ENCODE measurements at places on chromosomes 2 and 18.

- H3K27me3 ChIP-seq = no peaks in the 10 kb centered on the region
- no peaks in the 10 kb centered on the region for H3K36me3 ChIP-seq
- H3K4me3 ChIP-seq = no peak overlapping the region
- peak; percentile 88 for DNase-seq
- peak overlapping the region; percentile 87 for H3K27ac ChIP-seq
Observed at GRCh38 chr2:172442072-172442895, 14.9 kb downstream of the ITGA6 start.

DNA sequence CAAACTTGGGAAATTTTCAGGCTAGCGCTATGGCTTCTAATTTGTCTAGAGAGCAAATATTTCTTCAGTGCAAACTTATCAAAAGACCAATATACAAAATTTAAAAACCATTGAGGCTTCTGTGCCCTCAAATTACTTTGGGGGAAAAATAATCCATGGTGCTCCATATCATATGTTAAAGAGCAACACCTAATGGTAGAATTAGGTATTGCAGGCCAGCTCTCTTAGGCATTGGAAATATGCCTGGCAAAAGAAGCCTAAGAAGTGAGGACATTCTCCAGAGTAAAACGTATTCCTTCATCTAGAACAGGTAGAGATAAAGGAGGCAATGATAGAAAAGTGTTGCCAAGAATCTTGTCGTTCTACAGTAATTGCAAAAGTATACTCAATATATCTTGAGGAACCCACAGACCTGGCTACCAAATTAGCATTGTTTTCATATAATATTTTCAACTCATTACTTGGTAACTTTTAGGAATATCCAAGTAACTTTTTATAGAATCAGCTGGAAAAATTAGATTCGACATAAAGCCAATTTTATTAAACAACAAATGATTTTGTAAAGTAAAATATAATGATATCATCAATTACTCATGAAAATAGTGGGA lies 401.1 kb downstream of the BCL11A start:
- peak; percentile 29 for DNase-seq
- H3K4me3 ChIP-seq = no peak overlapping the region
- no peaks in the 10 kb centered on the region for H3K4me1 ChIP-seq
- H3K27ac ChIP-seq = no peak overlapping the region

- DNase-seq = no peak
- no peaks in the 10 kb centered on the region for H3K27me3 ChIP-seq
- H3K27ac ChIP-seq = no peak overlapping the region
Observed at GRCh38 chr2:207764096-207764630, 5.5 kb downstream of the FZD5 start.

DNA sequence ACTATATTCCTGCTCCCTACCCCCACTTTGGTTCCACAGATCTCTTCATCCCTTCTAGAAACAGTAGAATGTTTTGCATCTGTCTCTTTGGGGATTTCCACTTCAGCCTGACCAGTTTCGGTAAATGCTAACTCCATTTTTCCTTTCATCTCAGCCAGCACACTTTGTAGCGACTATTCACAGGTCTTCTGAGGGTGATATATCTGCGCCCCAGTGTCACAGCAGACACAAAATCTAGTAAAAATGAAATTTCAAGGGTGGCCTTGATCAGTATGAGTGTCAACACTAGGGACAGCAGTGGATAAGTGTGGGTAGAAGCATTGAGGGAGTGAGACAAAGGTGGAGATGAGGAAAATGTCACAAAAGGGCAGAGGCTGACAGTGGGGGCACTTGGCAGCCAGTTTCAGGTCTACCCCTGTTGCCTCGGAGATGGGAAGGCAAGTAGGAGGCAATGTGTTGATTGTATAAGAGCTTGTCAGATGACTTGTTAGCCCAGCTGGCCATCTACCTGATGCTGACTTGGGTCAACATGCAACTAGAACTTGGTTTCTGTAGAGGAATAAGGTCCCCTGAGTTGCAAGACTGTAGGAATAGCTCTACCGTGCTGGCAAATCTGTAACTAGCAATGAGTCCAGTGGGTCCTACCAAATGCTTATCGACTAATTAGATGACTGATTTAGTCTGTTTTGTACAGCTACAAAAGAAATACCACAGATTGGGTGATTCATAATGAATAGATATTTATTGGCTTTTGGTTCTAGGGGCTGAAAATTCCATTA lies 60.7 kb downstream of the CXCR4 start:
- no peak overlapping the region for H3K27ac ChIP-seq
- no peaks in the 10 kb centered on the region for H3K27me3 ChIP-seq
- no peaks in the 10 kb centered on the region for H3K4me1 ChIP-seq
- H3K36me3 ChIP-seq = no peaks in the 10 kb centered on the region

DNA sequence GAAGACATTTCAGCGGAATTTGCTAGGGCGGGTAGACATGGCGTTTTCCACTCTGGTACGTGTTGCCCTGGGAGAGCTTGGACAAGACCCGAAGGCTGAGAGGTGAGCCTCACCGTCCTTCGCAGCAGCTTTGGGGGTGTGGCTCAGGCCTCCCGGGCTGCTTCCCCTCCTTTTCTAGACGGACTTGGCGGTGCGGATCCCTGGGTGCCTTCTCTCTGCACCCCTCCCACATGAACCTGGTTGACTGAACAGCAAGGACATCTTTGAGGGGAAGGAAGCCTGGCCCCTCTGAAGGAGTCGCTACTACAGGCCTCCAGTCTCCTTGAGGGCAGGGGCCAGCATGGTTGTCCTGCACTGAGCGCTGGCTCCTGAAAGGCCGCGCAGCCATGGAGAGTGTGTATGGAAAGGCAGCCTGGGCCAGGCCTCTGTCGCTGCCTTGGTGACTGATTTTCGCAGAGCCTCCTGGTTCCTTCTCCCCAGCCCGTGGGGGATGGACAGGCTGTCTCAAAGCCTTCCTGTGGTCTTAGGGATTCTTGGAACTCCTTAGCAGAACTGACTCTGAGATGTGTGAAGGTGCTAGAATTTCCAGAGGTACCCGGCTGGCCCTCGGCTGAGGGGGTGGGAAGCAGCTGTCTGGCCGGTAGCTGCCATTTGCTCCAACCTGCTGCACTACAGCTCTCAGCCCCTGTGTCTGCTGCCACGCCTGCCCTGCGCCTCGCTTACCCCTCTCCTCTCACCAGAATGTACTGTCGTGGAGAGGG lies 9.9 kb downstream of the CNNM4 start:
- no peak overlapping the region for H3K4me3 ChIP-seq
- no peaks in the 10 kb centered on the region for H3K27me3 ChIP-seq
- H3K27ac ChIP-seq = peak overlapping the region; percentile 78
- H3K4me1 ChIP-seq = peaks cover 42% of the 10 kb centered on the region

DNA sequence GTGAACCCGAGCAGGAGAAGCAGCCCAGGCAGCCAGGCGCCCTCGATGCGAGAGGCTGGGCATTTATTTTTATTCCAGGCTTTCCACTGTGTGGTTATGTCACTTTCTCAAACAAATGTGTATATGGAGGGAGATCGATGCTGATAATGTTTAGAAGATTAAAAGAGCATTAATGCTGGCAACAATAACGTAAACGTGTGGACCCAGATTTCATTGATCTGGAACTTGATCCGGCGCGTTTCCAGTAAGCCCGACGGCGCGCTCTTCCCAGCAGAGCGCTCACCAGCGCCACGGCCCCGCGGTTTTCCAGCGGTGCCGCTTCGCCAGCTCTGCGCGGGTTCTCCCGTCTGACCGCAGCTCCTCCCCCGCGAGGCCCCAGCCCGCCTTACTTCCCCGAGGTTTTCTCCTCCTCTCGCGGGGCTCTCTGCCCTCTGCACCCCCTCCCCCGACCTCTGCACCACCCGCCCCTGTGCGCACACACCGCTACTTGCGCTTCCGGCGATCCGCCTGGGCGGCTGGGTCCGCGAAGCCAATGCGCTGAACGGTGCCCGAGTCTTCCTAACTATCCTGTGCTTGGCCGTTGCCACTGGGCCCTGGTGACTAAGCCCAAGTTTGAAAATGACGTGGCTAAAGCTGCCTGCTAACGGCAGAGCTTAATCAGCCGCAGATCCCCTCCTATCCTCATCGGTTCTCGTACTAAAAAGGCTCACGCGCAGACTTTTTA lies 6.1 kb downstream of the ONECUT2 start:
- H3K27ac ChIP-seq = no peak overlapping the region
- no peak for DNase-seq
- peaks cover 73% of the 10 kb centered on the region for H3K27me3 ChIP-seq
- no peaks in the 10 kb centered on the region for H3K36me3 ChIP-seq
- no peak overlapping the region for H3K4me3 ChIP-seq
- H3K4me1 ChIP-seq = peaks cover 7% of the 10 kb centered on the region

GRCh38 chr18:39480494-39481195 lies 1915.0 kb upstream of the CELF4 start:
- H3K4me1 ChIP-seq = no peaks in the 10 kb centered on the region
- DNase-seq = no peak
- no peaks in the 10 kb centered on the region for H3K27me3 ChIP-seq
- no peak overlapping the region for H3K27ac ChIP-seq
- H3K4me3 ChIP-seq = no peak overlapping the region

DNA sequence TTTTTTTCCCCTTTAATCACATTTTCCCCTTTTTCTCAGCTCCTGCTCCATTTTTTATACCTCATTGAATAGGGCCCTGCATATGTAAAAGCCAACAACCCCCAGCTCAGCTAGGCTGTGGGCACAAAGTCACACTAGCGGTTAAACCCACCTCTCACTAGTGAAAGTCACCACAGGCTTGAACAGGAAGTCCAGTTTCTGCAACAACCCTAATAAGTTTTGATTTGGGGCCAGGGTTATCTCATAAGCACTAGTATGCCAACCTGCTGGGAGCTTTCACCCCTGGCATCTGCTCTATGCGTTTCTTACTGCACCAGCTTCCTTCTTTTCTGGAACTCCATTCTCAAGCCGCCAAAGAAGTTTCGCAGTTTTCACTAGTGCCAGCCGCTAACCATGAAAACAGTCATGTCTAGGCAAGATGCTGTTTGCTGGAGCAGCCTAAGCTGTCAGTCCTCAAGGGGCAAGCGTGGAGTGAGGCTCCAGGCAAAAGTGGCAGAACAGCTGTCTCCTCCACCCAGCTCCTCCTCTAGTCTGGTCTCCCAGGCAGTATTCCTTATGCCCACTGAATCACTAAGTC lies 197.0 kb upstream of the MEIS1 start:
- H3K4me1 ChIP-seq = no peaks in the 10 kb centered on the region
- H3K27me3 ChIP-seq = no peaks in the 10 kb centered on the region
- no peaks in the 10 kb centered on the region for H3K36me3 ChIP-seq
- H3K27ac ChIP-seq = no peak overlapping the region
- H3K4me3 ChIP-seq = no peak overlapping the region
- no peak for DNase-seq

DNA sequence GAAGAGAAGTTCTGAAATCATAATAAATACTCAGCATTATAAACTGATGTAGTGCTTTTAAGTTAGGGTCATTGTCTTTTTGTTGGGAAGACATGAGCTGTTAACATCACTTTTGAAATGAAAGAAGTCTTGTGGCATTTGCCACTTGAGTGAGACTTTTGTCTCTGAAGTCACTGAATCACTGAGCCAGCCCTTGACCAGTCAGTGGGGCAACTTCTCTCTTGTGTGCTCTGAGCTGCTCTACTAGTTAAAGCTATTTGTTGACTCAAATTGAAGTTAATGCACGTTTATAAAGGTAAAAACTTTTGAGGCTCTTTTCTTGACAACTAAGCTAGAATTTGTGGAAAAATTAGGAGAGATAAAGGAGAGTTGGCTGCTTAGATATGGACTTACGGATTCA lies 6.7 kb downstream of the WDR43 start:
- no peaks in the 10 kb centered on the region for H3K27me3 ChIP-seq
- H3K4me3 ChIP-seq = no peak overlapping the region
- no peak overlapping the region for H3K27ac ChIP-seq
- DNase-seq = no peak
- no peaks in the 10 kb centered on the region for H3K4me1 ChIP-seq

GRCh38 chr18:73985855-73986625 lies 161.6 kb downstream of the FBXO15 start:
- H3K36me3 ChIP-seq = no peaks in the 10 kb centered on the region
- no peak overlapping the region for H3K4me3 ChIP-seq
- DNase-seq = no peak
- H3K27me3 ChIP-seq = no peaks in the 10 kb centered on the region
- H3K4me1 ChIP-seq = no peaks in the 10 kb centered on the region

Measured in colonic mucosa (tissue), 4 donors.